Regular cardiac myocyte (primary cell): ENCODE measurements at places on chromosomes 2 and 18. TPM values are rescaled to one million over a fixed set of nuclear protein-coding genes. Genes with fewer than 3 reads are reported as not detected.

Gene ATOH8
- 28.2 and 28.6 TPM in 2 replicates for total RNA-seq

Gene SLC9A2
- total RNA-seq, result under 0.01 TPM in 1 of 2 replicates, not detected in the other

Gene REG3A
- total RNA-seq, result not detected in 2 replicates

Gene LIMS2
- 2.7 and 4.8 TPM in 2 replicates for total RNA-seq

Gene GCA
- total RNA-seq, result 5.2 and 6.2 TPM in 2 replicates

Gene CELF4
- total RNA-seq, result under 0.01 TPM in 1 of 2 replicates, not detected in the other

Gene MC2R
- total RNA-seq, result not detected in 2 replicates

Gene HOXD3
- total RNA-seq, result 0.28 TPM in 1 of 2 replicates, not detected in the other

Gene FAM161A
- 2.3 and 2.5 TPM in 2 replicates for total RNA-seq

Gene HSPE1
- 132 and 357 TPM in 2 replicates for total RNA-seq

Gene RTP5
- not detected in 2 replicates for total RNA-seq

Gene ST6GAL2
- total RNA-seq, result under 0.01 TPM in 2 replicates

Gene PSME4
- total RNA-seq, result 17.5 and 31.2 TPM in 2 replicates

Gene COLEC11
- 1.2 and 6.2 TPM in 2 replicates for total RNA-seq

Gene MTERF4
- 22.6 and 25.7 TPM in 2 replicates for total RNA-seq
